ENCODE measurements at places on chromosomes 12 and 14.

- no peak for DNase-seq
Observed at GRCh38 chr14:103762036-103762435, 46.4 kb downstream of the ZFYVE21 start.

- DNase-seq, result no peak
Observed at GRCh38 chr12:27534060-27534764, 10.2 kb downstream of the PPFIBP1 start.

GRCh38 chr14:22980672-22981089, 1.7 kb downstream of the AJUBA start:
- no peak for DNase-seq

DNA sequence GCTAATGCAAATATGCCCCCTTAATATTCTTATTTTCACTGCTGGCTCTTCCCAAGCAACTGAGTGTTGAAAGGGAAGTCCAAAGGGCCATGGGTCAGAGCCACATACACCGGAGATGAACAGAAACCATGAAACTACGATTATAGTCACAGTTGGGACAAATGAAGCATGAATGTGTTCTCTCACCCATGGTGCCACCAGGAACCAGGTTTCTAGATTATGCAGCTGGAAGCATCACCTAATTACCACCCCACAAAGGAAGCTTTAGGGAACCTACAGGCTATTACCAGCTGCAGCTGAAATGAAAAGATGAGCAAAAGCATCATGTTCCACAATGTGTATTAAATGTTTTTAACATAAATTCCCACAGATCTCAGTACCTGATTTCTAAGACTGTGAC, 15.4 kb downstream of the TMTC1 start:
- DNase-seq, result no peak

DNA sequence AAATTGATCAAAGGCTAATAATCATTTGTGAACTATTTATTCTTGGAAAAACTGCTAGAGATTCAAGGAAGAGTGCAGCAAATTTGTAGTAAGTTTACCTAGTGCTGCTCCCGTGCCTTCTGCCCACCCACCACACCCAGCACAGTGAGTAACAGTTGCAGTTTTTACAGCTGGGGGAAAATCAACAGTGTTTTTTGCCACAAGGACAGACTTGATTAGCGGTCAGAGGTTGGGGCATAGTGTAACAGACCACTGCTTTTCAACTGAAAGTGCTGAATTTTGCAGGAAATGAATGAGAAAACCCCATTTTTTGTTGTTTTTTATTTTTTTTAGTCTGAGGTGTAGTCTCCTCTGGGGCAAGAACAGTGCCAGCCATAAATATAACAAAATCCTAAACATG, 7.5 kb upstream of the KLRK1 start:
- DNase-seq, result no peak

GRCh38 chr12:26728205-26729050, 104.6 kb downstream of the ITPR2 start:
- no peak for DNase-seq

DNA sequence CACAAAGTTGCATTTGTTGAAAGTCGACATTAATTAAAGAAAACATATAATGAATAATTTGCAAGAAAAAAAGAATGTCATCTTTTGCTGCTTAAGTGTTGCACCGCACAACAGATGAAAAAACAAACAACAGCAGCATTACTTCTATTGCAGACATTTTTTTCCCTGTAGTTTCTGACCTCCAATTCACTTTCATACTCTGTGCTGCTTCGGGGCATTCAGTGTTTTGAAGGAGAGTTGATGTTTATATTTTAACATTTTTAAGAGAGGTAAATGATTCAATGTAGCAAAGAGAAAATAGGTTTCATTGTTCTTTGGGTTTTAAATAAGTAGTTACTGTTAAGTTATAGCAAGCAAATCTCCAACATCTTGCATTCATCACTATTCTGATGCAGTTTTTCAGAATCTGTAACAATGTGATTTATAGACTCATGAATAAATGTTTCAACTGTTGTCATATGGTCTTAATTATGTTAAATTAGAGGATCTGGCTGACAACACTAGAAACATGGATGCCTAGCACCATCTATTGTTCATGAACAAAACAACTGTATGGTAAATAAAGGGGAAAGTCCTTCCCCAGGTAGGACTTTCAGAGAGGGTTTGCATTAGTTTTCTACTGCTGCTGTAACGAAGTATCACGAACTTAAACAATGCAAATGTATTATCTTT, 168.1 kb downstream of the BCAT1 start:
- DNase-seq, result no peak

DNA sequence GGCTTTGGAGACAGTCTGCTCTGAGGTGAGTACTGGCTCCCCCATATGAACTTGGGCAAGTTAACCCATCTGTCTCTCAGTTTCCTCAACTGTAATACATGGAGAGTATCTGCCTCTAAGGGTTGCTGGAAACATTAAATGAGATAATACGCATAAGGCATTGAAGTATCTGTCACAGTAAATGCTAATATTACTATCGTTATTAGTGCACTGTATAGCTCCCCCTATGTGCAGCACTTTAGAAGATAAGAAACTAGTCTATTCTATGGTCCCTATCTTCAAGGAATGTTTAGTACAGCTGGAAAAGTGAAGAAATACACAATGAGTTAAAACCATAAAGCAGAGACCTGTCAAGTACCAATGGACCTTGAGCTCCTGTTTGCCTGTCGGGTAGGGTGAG, 51.7 kb upstream of the CFL2 start:
- no peak for DNase-seq

DNA sequence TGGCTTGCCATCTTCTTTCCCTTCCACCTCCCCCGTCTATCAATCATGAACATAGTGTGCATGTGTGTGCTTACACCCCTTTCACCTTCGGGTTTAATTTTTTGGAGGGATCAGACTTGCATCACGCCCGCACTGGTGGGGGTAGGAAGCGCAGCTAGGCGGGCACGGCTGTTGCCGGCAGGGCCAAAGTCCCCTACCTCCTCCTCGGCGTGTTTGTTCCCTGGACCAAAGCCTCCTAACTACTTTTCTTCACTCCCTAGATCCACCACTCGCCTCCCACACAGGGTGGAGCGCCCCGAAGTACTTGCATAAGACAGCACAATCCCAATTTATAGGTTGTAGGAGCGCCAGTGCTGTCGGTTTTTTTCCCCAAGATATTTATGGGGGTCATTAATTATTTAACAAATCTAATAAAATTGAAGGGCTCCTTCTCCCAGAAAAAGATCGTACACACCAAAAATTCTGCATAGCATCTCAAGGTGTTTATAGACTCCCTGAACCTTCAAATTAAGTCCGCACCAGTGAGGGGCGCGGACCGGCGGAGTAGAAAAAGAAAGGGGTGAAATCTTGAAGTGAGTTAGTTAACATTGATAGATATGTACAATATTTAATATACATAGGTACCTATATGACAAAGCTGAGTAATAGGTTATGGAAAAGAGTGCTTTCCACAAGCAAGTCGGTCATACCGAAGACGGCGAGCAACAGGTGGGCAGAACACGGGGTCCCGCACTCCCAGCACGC, 717 bp downstream of the PKP2 start:
- no peak for DNase-seq

DNA sequence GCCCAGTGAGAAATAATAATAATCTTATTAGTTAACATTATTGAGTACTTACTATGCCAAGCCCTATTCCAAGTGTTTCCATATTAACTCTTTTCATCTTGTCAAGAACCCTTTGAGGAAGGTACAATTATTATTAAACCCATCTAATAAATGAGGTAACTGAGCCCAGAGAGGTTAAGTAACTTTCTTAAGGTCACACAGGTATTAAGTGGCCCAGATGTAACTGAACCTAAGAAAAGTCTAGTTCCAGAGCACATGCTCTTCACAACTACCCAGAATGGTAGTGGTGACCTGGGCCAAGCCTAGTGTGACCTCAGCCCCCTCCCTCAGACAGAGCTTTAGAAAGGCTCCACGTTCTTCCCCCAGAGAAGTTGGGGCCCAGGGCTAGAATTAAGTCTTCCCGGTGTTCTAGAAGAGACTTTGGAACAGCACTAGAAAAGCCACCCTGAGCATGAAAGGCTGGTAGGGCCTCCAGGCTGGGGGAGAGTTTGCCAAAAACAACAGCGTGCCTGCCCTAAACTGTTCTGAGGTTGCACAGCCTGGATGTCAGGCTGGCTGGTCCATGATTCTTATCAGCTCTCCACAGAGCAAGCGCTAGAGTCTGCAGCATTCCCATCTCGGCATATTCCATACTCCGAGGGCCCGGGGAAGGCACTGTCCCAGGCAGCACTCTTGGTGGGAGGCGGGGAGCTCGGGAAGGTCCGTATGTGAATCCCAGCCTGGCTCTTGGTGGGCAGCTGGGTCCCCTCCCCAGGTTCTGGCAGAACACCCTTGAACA, 41.3 kb upstream of the CTDSP2 start:
- no peak for DNase-seq

DNA sequence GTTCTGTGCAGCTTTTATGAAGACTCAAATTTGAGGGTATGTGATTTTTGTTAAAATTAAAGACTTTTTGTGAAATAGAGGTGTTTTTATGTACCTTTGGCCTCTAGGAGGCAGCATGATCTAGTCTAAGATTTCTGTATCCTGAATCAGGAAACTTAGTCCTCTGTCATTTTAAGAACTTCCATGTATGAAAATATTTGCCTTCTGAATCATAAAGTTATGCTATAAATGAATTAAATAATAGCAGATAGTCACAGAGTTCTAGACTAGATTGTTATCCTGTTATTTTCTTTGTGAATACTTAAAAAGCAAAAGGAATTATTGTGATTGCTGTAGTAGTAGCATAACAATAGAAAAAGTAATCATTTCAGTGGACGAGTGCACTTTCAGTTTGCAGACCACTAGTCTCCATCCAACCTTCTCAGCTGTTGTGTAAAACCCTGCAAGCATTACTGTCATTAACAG, 56.3 kb downstream of the FGD4 start:
- no peak for DNase-seq

GRCh38 chr12:15899282-15899870, 11.8 kb upstream of the DERA start:
- DNase-seq, result no peak

DNA sequence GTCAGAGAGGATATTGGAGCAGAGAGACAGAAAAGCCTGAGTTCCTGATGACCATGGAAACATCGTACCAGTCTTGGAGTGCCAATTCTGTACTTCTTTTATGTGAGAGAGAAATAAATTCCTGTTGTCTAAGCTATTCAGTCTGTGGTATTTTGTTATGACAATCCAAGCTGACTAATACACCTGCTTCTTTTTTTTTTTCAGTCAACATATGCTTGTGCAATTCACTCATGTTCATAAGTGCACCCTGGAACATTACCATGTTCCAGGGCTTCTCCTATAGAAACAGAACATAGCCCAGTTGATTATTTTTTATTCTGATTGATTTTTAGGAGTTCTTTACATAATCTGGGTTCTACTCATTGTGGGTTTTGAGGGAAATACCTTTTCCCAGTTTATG, 1.7 kb upstream of the CHPT1 start:
- no peak for DNase-seq

DNA sequence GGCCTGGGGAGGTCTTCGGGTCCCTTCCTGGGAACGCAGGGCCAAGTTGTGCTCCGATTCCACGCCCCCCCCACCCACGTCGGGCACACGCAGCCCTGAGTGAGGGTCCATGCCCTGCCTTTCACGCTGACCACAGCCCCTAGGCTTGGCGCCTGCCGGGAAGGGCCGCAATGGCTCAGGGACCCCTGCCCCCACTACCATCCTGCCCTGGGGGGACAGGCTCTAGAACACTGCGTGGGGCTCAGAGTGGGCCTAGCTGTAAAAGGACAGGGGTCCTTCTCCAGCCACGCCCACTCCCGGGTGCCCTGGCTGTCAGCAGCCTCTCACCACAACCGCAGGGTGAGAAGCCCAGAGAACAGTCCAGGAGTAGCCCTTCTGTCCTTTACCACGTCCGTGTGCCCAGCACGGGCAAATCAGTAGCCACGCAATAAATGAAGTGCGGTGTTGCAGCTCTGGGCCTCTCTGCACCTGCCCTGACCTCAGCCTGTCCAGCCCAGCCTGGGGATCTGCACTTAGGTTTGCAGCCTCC, 9.4 kb upstream of the GPR68 start:
- no peak for DNase-seq

GRCh38 chr12:120680165-120680738, 6.7 kb upstream of the MLEC start:
- no peak for DNase-seq

DNA sequence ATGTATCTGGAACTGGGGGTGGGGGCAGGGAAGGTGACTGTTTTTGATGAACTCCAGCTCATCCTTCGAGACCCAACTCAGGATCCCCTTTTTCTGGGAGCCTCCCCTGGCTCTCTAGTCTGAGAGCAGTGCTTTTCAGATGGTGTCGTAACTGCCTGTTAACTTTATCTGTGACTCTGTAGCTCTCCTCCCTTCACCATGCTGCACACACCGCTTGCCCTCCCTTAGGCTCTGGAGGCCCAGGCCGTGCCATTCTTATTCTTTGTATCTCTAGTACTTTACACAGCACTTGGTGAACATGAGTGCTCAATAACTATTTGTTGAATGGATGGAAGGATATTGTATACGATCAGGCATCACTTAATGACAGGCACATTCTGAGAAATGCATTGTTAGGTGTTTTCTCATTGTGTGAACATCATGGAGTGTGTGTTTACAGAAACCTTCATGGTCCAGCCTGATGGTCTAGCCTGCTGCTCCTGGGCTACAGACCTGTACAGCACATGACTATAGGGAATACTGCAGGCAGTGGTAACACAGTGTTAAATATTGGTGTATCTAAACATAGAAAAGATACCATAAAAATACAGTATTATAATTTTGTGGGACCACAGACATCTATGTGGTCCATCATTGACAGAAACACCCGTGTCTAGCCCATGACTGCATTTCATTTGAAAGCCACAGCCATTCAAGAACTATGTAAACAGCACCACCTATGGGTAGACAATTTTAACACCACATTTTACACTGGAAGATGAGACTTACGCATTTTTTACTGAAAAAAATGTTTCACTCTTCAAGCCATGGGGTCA, 91.8 kb downstream of the EML1 start:
- no peak for DNase-seq

DNA sequence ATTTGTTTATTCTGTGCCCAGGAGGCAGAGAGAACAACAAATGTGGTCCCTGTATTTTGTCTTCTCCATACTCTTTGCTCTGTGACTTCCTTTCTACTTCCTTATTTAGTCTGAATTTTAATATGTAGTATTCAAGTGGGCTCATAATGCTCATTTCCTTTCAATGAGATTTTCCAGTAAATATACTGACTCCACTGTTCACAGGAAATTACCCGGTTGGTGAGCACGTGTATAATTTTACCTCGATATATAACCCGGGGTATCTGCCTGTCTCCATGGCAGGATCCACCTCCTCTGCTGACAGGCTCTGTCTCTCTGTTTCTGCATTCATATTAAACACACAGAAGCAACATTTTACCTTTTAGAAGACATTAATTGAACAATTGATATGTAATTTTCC, 166.0 kb downstream of the SLC38A4 start:
- no peak for DNase-seq

GRCh38 chr12:131928080-131928710, 881 bp upstream of the PUS1 start:
- DNase-seq, result no peak

GRCh38 chr12:81998761-81999378, 239.7 kb upstream of the PPFIA2 start:
- DNase-seq, result no peak
